D341Med (cell line): ENCODE measurements at places on chromosomes 11 and 22.

DNA sequence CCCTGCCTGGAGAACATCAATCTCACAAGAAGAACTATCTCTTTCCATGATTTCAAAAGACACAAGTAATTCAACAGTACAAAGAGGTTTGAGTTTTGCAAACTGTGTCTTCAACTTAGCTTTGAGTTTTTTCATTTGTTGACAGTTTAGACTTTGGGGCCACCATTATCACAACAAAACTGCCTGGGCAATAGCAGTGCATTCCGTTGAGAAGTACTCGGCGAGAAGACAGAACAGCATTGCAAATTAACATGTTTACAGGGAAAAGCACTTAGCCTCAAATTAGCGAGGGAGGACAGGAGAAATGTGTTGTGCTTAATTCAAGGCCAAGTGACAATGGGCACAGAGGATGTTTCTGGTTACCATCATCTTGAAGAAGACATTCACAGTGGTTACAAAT, 133.2 kb upstream of the MPPED2 start:
- DNase-seq = no peak

DNA sequence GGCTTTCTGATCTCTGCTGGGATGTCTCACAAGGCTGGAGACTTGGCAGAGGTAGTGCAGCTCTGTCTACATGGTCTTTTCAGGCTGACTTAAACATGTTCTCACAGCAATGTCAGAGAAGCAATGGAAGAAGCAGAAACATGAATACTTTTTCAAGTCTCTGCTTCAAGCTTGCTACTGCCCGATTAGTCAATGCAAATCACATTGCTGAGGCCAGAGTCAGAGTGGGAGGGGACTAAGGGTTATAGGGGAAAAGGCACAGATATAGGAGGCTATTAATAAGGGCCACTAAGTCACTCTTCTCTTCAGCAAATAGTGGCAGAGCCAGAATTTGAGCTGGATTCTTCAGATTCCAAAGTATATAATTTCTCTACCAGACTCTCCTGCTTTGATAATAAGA, 390.5 kb downstream of the TMEM135 start:
- DNase-seq = no peak

DNA sequence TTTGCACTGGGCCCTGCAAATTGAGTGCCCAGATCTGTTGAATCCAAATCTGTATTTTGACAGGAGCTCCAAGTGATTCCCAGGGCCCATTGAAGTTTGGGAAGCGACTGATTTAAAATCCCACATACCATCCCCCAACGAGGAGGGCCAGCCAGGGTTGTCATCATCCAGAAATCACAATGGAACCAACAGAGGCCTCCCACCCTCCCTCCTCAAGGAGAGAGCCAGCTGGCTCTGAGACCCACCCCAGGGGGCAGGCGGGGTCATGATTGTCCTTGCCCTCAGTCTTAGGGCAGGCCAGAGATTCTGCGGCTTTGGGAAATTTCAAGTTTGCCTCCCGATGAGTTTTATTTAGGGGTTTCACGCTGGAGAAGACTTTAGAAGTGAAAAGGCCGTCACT, 358.2 kb downstream of the MN1 start:
- no peak for DNase-seq

GRCh38 chr11:108960501-108960900, 295.6 kb downstream of the DDX10 start:
- DNase-seq = no peak

DNA sequence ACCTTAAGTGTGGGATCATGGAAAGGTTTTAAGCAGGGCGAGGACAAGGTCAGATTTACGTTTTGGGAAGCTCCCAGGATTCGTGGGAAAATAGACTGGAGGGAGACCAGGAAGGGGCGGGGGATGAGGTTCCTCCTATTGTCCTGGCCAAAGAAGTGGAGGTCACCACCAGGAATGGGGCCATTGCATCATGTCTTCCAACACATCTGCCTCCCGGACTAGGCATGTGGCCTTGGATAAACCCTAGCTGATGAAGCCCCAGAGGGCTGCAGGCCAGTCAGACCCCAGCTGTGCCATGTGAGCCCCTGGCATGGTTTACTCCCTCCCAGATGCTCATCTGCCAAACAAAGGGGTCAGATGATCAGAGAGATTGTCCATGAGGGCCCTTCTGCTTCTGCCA, 11.5 kb upstream of the YWHAH start:
- peak; percentile 20 for DNase-seq
